ENCODE measurements at places on chromosomes 6 and 20. TPM values are rescaled to one million over a fixed set of nuclear protein-coding genes. Genes with fewer than 3 reads are reported as not detected.

The GABRR2 gene
- 0.18 TPM for total RNA-seq

The TDP2 gene
- total RNA-seq, result 24.2 TPM

The OXT gene
- not detected for total RNA-seq

The SUMO4 gene
- total RNA-seq, result 1.4 TPM

The SULF2 gene
- 1,185 TPM for total RNA-seq

The PTPRT gene
- not detected for total RNA-seq

The APCDD1L gene
- 0.34 TPM for total RNA-seq

The C2 gene
- total RNA-seq, result not detected

The TINAG gene
- total RNA-seq, result 4.8 TPM

The UNC5CL gene
- total RNA-seq, result not detected

The TP53RK gene
- total RNA-seq, result 19.7 TPM

The GPLD1 gene
- total RNA-seq, result not detected

The GGTLC1 gene
- not detected for total RNA-seq

The DEF6 gene
- 2.1 TPM for total RNA-seq

The PSMB9 gene
- total RNA-seq, result 53.8 TPM

The ULBP2 gene
- total RNA-seq, result 19.0 TPM

The ZC2HC1B gene
- total RNA-seq, result not detected

The HSF2 gene
- 10.3 TPM for total RNA-seq

The DEFB121 gene
- not detected for total RNA-seq

The HS3ST5 gene
- not detected for total RNA-seq

The SNAP91 gene
- total RNA-seq, result not detected

The R3HDML gene
- total RNA-seq, result not detected

The WFDC10B gene
- total RNA-seq, result not detected

The ZNF831 gene
- not detected for total RNA-seq

The PTCRA gene
- total RNA-seq, result not detected

The FOXC1 gene
- total RNA-seq, result 7.9 TPM

The PPP1R16B gene
- 56.4 TPM for total RNA-seq

The TOX2 gene
- 28.4 TPM for total RNA-seq

The SPATS1 gene
- not detected for total RNA-seq

The SIGLEC1 gene
- total RNA-seq, result not detected

The GPR6 gene
- not detected for total RNA-seq

The C20orf202 gene
- total RNA-seq, result not detected

The KHDRBS2 gene
- not detected for total RNA-seq

The PAQR8 gene
- total RNA-seq, result 14.9 TPM

The SLC17A3 gene
- not detected for total RNA-seq

The FOXQ1 gene
- total RNA-seq, result not detected

The TLDC2 gene
- not detected for total RNA-seq

The AIG1 gene
- total RNA-seq, result 27.1 TPM

The TREM2 gene
- total RNA-seq, result not detected

The GNAS-AS1 gene
- total RNA-seq, result not detected

The GABRR1 gene
- total RNA-seq, result not detected

The EMILIN3 gene
- 0.15 TPM for total RNA-seq

The SOX18 gene
- total RNA-seq, result 102 TPM

The SLC22A16 gene
- total RNA-seq, result not detected

The MROH8 gene
- total RNA-seq, result 3.5 TPM

The ZNF343 gene
- total RNA-seq, result 5.5 TPM

The TMC2 gene
- total RNA-seq, result not detected

The PHACTR1 gene
- 17.0 TPM for total RNA-seq

The TOMM34 gene
- 36.9 TPM for total RNA-seq

The PAX1 gene
- total RNA-seq, result not detected

The AHCY gene
- total RNA-seq, result 133 TPM

The RBPJL gene
- total RNA-seq, result not detected

The TRIM15 gene
- total RNA-seq, result not detected

The FLRT3 gene
- 5.3 TPM for total RNA-seq

The BMP2 gene
- total RNA-seq, result 26.9 TPM

The SH3BGRL2 gene
- total RNA-seq, result 19.2 TPM
